ENCODE measurements at places on chromosomes 4 and X.

DNA sequence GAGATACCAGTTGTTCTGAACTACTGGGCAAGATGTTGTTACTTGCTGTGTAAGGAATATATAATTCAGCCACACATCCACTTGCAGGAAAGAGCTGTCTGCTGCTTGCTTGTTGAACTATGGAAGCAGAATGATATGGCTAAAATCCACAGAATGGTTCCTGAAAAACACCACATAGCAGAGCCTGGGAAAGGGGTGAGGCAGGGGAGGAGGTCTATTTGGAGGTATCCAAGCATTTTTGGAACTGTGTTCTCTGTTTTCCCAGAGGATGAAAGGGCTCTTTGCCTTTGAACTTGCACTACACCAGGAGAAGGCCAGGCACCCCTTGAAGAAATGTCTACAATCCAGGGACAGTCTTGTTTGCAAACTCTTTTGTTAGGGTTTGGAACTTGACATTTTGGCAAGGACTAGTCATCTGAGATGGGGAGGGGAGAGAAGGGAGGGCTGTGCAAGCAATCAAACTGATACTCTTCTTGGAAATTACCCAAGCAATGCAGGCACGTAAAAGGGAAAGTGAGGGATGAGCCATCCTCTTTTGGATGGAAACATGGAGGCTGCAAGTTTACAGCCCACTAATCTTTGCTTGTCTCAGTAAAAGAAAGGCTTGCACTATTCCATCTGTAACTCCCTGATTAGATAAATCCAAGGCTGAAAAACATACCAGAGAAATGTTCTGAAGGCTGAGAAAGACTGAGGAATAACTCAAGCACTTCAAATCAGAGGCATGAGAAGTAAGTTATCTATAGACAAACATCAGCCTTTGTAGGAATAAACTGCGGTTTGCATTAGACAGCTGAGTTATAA is 141.0 kb downstream of the TSPAN5 start:
- no peak for DNase-seq

GRCh38 chr4:184883024-184883423 is 57.3 kb upstream of the ACSL1 start:
- no peak for DNase-seq

- DNase-seq = no peak
These were observed 12.6 kb upstream of the PDE6B start for GRCh38 chr4:612749-613125.

GRCh38 chrX:28847423-28847822 is 260.2 kb downstream of the IL1RAPL1 start:
- DNase-seq = no peak

Measured in SK-N-DZ (cell line).